Mucosa of descending colon (tissue), 3 donors: ENCODE measurements at places on chromosomes 11 and 22. TPM values are rescaled to one million over a fixed set of nuclear protein-coding genes. Genes with fewer than 3 reads are reported as not detected.

Gene FAM180B
- total RNA-seq = 0.36 TPM

GRCh38 chr11:11876458-11876857 lies 34.7 kb downstream of the USP47 start:
- no peak for DNase-seq

GRCh38 chr11:105734426-105734825 lies 124.6 kb downstream of the GRIA4 start:
- DNase-seq = no peak

GRCh38 chr11:109184376-109184775 lies 237.6 kb upstream of the C11orf87 start:
- DNase-seq = no peak

DNA sequence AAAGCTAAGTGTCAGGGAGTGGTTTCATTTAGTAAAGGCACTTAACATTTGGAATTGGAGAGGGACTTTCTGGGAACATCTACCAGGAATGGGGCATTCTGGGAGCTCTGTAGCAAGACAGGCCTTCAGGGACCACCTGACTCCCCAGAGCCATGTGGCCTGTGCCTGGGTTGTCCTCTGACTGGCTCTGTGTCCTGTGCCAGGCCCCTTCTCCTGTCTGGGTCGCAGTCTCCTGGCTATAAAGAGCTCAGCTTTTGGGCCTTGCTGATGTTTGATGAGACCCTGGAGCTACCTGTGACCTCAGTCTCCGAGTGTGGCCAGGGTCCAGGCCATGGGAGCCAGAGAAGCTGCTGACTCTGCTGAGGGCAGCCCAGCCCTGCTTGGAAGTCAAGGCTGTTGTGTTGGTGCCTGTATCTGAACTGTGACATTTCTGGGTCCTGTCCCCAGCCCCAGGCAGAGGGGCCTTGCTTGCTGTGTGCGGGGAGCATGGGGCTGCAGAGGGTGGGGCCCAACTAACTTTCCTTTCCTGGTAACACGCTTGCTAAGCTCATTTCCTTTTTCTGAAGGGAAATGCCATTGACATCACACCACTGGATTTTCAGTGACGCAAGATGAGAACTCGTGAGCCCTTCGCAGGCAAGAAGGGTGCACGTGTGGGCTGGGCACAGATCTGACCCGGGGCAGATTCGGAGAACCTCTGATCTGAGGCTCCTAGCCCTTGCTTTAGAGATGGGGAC lies 41.3 kb downstream of the LRRC32 start:
- no peak for DNase-seq
